G401 (cell line): ENCODE measurements at places on chromosomes 2 and 18. TPM values are rescaled to one million over a fixed set of nuclear protein-coding genes. Genes with fewer than 3 reads are reported as not detected.
A peak's percentile ranks its signal among the peaks of the same experiment; 100 is the strongest.

Gene SATB2
- total RNA-seq = not detected in 2 replicates

Gene ALMS1
- total RNA-seq = 10.0 and 36.2 TPM in 2 replicates

Gene CFAP53
- total RNA-seq = not detected in 2 replicates

Gene MYO7B
- 0.12 TPM in 1 of 2 replicates, not detected in the other for total RNA-seq

Gene SEC11C
- total RNA-seq = 40.4 and 62.7 TPM in 2 replicates

Gene PARD6G
- total RNA-seq = 8.3 and 9.2 TPM in 2 replicates

Gene LRATD1
- total RNA-seq = not detected in 2 replicates

Gene TMEM247
- not detected in 2 replicates for total RNA-seq

Gene REG3A
- total RNA-seq = not detected in 2 replicates

DNA sequence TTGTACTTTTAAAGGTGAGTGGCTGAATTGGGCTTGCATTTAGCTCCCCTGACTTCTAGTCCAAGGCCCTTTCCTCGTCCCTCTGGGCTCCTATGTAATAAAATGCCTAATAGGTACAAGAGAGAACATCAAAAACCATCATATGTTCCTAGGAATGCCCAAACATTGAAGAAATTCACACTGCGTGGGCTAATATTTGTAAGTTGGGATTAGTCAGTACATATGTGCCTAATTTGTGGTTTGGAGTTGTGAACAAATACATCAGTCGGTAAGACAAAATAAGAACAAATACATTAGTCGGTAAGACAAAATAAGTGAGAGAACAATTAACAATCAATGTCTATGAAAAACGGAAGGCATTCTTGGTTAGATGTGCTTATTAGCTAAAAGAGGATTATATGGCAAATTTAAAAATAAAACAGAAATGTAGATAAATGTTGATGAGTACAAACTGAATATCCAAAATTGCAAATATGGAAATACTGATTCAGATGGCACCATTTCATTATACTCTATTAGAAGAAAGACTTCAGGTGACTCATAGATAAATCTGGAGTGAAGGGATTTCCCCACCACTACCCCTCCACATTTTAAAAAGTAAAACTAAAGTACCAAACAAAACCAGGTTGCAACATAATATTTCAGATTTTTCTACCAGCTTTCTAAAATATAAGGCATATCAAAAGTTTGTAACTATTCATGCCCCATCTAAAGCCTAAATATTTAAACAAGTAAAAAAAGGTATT, 325.4 kb downstream of the ZEB2 start:
- DNase-seq = no peak

DNA sequence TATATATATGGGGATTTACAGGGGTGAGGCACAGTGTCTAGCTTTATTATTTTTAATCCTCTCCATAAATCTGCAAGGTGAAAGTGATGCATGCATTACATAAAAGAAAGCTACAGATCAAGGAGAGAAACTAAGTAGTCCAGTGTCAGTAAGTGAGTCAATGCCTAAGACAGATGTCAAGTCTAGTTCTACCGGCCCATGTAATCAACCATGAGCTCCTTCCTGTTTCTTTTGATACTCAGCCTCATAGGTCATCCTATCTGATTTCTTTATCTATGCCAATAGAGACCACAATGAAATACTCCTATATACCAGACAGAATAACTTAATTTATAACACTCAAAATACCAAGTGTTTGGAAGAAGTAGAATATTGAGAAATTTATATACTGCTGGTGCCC, 20.2 kb upstream of the GYPC start:
- DNase-seq = no peak

GRCh38 chr2:19839438-19839837, 62.3 kb downstream of the TTC32 start:
- DNase-seq = no peak

GRCh38 chr2:216897561-216898203, 37.8 kb upstream of the TNP1 start:
- no peak for DNase-seq

- no peak for DNase-seq
Measured at GRCh38 chr2:20108655-20109396, 57.4 kb upstream of the LAPTM4A start.

DNA sequence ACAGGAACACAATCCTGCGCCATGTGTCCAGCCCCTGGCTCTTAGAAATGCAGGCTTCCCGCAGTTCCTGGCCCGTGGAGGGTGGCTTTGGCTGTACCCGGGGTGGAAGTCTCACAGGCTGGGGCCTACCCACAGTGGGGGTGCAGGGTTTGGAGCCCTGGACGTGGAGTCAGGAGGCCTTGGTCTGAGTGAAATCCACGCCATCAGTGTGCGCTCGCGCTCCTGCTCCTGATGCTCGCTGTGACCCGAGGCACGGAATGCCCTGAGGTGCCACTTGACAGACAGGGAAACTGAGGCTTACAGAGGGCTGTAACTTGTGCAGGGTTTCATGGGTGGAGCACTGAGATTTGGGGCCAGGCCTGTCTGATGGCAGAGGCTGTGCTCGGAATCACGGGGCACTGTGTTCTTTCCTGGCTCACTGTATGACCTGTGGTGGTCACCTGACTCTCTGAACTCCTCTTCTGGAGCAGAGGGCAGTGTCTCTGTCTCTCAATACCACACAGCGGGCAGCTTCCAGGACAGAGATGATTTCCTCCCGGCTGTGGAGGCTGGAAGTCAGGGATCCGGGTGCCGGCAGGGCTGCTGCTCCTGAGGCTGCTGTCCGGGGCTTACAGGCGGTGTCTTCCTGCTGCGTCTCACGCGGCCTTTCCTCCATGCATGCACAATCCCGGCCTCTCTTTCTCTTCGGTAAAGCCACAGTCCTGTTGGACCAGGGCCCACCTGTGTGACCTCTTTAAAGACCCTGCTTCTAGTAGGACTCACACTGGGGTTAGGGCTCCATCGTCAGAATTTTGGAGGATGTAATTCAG, 25.9 kb upstream of the ALLC start:
- DNase-seq = no peak

DNA sequence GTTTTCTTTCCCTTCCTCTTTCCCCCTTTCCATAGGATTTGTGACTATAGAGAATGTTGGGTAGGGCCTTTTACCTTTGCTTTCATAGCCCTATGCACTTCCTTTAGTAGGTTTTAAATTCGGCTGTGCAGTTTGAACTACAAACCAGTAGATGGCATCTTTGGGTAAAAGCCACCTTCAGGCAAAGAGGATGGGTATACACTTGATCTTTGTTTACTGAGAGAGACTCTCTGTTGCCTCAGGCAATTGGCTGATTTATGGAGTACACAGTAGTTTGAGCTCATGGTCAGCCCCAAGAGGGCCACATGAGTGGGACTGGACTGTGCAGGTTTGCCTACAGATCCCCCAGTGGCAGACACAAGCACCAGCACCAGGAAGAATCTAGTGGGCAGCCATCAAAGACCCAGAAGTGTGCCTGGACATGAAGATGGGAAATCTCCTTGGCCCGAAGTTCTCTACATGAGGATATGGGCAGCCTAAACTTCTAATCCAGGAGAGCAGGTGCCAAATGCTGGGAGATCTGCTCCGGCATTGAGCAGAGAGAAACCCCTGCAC, 1304.3 kb upstream of the DDX18 start:
- no peak for DNase-seq

DNA sequence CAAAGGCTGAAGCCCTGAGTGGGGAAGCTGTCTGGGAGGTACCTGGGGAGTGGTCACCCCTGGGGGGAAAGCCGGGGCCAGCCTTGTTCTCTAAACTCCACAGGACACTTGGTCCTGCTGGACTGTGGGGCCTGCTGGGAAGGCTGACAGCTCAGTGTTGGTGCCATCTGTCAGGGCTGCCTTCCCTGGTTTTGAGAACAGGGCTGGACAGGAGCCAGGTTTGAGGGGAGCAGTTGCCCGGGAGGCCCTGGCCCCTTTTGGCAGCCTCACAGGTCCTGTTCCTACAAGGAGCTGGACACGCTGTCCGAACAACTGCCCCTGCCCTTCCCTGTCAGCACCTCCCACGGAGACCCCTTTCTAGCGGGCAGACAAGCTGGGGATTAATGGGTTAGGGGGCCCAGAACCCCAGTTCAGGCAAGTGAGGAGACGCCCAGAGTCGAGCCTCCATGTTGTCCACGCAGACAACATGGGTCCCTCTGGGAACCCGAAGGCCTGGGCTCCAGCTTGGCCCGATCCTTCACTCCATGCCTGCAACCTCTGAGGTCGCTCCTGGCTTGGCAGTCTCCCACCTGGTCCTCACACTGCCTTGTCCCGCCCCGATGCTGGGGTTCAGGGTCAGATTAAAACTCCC, 40.8 kb downstream of the ATOH8 start:
- DNase-seq = peak; percentile 75

DNA sequence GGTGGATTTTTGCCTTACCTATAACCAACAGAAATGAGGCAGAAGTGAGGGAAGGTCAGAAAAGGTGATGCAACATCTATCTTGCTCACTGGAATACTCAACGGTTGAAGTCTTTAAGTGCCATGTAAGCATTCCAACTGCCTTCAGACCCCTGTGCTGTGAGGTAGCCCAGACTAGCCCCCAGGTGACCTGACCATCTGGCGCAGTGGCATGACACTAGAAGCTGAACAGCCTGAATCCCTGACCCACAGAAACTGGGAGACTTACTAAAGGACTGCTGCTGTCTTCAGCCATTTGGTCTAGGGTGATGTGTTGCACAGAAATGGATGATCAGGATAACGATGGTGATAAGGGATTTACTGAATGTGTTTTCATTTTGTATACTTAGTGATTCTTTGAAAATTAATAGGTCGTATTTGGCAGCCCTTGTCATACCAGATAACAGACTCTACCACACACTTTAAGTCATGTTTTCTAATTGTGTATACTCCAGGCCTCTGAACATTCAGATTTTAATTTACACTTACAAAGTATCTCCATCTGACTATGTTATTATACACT, 161.5 kb downstream of the STK39 start:
- no peak for DNase-seq

DNA sequence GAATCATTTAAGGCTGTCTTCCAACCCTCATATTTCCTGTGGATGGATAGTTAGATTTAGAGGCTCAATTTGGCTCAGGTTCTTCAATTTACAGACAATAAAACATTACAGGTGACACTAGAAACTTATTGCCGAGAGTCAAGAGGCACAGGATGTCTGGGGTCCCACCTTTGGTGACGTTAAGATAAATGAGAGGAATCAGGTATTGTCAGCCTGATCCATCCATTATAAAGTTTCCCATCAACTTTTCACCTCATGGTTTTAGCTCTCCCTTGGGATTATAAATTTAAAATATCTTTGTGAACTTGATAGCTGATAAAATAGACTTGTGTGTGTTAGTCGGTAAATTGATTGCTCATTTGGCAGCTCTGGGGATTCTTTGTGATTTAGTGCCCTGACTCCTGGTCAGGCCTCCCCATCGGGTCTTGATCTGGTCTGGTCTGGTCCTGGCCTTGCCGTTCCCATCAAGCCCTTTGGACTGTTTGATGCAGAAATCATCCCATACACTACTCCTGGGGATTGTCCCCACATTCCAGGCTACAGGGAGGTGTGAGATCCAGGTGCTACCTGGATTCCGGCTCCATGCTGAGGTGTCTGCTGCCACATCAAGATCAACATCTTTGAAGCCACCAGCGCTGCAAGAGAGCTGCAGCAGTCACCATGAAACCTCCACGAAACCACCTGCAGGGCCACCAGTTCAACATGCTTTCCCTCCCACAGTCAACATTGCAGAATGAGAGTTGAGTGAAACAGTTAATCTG, 130.9 kb downstream of the SH3BP4 start:
- no peak for DNase-seq

DNA sequence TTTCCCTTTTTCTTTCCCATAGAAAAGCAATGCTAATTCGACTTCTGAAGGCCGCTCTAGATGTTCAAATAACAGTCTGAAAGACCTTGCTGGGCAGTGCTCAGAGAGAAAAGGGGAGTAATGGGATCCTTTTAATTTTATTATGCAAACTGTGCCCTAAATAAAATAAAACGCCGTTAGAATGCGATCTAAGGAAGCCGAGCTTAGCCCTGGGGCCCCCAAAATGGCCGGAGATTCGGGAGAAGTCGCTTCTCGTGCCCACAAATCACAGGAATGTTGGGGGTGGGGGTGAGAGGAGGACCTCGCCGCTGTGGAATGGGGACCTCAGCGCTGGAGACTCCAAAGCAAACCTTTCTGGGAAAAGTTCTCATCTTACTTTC, 8.4 kb upstream of the POU3F3 start:
- DNase-seq = no peak

GRCh38 chr2:186437719-186438118, 48.3 kb upstream of the ZC3H15 start:
- no peak for DNase-seq

GRCh38 chr2:10654069-10654468, 35.7 kb downstream of the NOL10 start:
- no peak for DNase-seq

DNA sequence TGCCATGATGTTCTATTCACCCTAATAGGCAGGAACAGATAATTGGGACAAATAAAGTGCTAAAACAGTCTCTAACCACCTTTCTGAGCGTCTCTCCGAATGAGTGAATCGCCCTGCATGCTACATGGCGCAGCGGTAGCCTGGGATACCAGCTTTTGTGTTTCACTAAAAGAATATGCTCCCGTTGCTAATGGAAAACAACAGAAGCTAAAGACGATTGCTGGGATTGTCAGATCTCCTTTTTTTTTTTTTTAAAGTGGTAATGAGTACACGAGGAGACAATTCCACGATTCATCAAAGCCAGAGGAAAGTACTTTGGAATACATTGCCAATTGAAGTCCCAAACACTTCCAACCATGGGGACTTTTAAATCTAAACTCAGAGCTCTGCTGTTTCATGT, 1815.3 kb upstream of the CELF4 start:
- DNase-seq = no peak

DNA sequence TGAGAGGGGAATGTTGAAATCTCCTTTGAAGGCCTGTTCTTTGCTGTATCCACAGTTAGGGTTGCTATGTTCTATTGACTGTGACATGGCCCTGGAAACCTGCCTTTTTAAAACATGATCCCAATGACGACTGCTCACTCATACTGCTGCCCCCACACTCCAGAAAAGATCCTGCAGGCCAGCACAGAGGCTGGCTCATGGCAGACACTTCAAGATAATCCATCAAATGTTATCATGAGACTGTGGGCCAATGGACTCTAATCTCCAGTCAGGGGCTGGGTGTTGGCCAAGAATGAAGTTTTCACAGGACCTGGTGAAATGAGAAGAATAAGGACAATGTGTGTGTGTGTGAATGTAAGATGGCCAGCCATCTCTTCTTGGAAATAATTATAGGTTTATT, 59.0 kb upstream of the THOC1 start:
- DNase-seq = no peak
